HL-60 (cell line): ENCODE measurements at places on chromosomes 12 and 14.

GRCh38 chr12:1102115-1102514, 111.1 kb downstream of the ERC1 start:
- DNase-seq = no peak

DNA sequence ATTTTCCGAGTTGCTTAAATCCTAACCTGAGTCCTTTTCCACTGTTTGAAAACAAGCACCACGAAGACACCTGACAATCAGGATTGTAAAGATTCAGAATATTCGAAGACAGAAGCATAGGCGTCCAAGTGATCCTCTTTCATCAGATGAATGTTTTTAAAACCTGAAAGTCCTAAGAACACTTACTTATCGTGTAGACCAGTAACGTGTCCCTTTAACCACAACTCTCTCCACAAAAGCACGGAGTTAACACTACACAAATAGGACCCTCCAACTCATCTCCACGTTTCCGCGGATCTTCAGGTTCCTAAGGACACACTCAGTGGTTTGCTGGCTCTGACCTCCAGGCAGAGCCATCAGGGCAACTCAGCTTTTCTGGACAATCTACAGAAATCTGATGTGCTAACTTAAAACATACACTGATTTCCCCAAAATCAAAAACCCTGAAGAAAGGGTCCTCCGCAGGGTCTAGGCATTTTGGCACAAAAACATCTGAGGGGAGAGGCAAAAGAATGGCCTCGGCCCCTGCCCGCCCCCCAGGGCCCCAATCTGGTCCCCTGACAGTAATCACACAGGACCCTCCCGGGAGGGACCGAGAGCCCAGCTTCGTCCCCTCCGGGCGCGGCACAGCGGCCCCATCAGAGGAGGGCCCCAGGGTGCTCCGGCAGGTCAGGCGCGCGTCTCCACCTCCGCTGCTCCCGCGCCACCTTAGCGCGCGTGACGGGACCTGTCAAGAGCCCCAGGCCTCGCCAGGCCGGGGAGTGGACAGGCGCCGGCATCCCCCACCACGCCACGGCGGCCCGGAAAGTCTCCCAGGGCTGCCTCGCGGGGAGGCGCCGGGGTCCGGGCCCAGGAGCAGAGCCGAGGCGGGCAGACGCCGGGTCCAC, 925 bp downstream of the DICER1 start:
- DNase-seq = peak; percentile 19

DNA sequence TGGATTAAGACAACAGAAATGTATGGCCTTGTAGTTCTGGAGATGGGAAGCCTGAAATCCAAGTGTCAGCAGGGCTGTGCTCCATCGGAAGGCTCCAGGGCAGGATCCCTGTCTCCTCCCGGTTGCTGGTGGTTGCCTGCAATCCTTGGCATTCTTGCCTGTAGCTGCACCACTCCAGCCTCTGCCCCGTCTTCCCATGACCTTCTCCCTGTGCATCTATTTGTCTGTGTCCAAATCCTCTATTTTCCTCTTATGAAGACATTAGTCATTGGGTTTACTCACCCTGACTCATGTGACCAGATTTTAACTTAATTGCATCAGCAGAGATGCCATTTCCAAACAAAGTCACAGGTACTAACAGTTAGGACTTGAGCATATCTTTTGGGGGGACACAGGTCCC, 15.1 kb downstream of the TUNAR start:
- no peak for DNase-seq

DNA sequence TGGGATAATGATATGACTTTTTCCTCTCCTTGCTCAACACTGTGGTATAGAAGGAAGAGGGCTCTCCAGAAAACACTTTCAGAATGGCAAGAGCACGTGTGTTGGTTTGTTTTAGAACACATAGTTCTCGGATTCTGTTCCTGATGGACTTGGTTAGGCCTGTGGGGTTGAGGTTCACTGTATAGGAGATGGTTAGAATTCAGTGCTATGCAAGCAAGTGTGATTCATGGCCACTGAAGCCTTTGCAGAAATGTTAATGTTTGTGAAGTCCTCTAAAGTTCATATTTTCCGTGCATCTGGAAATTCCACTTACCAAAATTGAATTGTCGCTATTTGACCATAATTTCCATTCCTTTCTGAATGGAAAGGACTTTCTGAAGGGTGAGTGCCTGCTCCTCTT, 233.2 kb upstream of the DDHD1 start:
- no peak for DNase-seq

DNA sequence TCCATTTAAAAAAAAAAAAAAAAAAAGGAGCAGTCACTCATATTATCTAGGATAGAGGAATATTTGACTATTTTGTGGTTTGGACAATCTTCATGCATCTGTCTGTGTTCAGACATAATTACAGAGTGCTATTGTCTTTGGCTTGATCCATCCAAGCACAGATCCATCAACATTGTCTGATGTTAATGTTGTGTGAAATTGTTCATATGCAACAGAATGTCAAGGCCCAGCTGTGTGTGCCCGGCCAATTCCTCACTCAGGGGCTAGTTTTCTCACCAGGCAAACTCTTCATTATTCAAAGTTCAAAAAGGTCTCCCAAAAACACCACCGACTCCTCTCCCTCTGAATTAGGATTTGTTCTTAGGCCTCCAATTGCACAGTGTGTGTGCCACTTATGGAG, 324.9 kb upstream of the TMTC1 start:
- no peak for DNase-seq

DNA sequence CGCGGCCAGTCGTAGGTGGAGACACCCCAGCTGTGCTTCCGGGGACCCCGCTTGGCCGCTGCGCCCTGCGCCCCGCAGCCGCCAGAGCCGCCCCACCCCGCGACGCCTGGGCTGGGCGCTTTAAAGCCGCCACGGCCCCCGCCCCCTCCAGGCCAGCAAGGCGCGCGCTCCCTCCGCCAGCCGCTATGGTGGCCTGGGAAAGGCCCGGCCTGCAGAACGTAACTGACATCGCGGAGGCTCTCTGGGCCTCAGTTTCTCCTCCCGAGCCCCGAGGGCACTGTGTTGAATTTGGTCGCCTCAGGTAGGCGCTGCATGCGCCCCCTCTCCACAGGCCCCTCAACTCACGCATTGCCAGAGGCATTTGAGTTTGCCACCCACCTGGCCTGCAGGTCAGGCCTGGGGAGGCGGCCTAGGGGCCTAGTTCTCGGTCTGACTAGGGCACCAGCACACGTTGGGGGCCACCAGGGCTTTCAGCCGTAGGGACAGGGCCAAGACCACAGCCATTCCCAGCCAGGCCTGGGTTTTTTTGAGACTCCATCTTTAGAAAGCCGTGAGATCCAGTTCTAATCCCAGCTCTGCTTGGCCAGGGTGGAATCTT, at the start of gene NGB:
Gene NGB, minus strand, starts transcription at position 94 of the 598 bp plus-strand sequence. CDS start 269 bp downstream, outside the sequence.
- DNase-seq = no peak

DNA sequence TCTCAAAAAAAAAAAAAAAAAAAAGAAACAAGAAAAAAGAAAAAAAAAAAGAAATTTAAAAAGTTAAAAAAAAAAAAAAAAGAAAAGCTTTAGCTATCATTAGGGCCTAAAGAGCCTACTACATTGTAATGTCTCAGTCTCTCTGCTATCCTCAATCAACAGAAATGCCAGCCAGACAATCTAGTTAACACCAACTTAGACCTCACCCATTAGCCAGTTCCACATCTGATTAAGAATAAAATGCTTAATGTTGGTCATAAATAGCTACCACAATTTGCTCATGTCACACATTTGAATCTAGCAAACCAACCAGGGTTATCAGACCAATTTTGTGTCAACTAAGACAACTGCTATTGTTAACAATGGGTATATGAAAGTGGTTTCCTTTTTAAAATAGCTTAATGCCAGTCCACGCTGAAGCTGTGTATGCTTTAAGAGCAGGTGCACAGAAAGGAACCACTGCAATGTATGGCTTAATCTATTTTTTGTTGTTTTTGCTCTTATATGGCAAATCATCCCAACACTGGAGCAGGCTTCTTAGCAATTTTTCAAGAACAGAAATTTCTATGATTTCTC, 45.5 kb upstream of the SELPLG start:
- no peak for DNase-seq

DNA sequence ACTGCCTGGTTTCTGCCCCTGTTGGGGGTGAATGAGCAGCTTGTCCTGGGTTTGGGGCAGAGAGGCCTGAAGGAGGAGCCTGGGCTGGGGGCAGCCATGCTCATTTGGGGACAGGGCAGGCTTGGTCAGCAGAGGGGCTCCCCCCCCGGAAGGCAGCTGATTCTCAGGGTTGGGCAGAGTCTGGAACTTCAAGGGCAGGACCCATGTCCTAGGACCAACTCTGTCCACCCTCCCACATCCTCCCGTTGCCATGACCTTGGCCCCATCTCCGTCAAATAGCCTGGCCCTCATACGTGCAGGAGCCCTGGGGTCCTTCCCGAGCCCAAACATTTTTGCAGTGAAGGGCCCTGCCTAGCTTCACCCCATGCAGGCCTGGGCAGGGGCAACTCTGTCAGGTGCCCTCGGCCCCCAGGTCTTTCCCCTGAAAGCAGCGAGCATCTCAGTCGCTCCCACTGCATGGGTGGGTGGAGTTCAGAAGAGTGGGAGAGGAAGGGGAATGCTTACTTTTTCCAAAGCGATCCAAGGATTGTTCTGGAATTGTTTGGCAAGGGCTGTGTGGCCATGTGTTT, 32.6 kb downstream of the TNFAIP2 start:
- no peak for DNase-seq
